Ovary (tissue), 10 donors: ENCODE measurements at places on chromosomes 13 and 19. TPM values are rescaled to one million over a fixed set of nuclear protein-coding genes. Genes with fewer than 3 reads are reported as not detected.

The ANGPTL8 gene
- total RNA-seq = not detected

The TMEM147 gene
- total RNA-seq = 61.4 TPM

The ZNF534 gene
- 0.25 TPM for total RNA-seq

The CEP89 gene
- 28.3 TPM for total RNA-seq

The COL4A1 gene
- 101 TPM for total RNA-seq

The ZNF708 gene
- total RNA-seq = 46.5 TPM

The JSRP1 gene
- not detected for total RNA-seq

- DNase-seq = no peak
- H3K27ac ChIP-seq = no peak overlapping the region
- H3K36me3 ChIP-seq = no peaks in the 10 kb centered on the region
- no peaks in the 10 kb centered on the region for H3K27me3 ChIP-seq
Measured at GRCh38 chr13:55937180-55937579, 1203.5 kb upstream of the PRR20A start.

GRCh38 chr13:35127466-35127865, 185.4 kb downstream of the NBEA start:
- H3K36me3 ChIP-seq = no peaks in the 10 kb centered on the region
- no peak overlapping the region for H3K4me3 ChIP-seq
- no peaks in the 10 kb centered on the region for H3K4me1 ChIP-seq
- DNase-seq = no peak
- no peaks in the 10 kb centered on the region for H3K27me3 ChIP-seq

DNA sequence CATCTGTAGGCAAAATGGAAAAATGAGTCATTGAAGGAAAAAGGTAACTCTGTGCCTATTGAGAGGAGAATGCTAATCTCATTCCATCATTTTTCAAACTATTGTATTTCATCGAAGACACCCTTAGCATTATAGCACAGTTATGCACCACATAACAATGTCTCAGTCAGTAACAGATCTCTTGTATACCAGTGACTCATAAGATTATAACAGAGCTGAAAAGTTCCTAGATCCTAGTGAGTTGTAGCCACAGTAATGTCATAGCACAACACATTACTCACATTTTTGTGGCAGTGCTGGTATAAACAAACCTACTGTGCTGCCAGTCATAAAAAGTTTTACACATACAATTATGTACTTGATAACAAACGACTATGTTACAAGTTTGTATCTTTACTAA, 1077.6 kb downstream of the DIAPH3 start:
- H3K4me1 ChIP-seq = no peaks in the 10 kb centered on the region
- H3K36me3 ChIP-seq = no peaks in the 10 kb centered on the region
- no peak for DNase-seq
- no peaks in the 10 kb centered on the region for H3K27me3 ChIP-seq
- no peak overlapping the region for H3K27ac ChIP-seq

DNA sequence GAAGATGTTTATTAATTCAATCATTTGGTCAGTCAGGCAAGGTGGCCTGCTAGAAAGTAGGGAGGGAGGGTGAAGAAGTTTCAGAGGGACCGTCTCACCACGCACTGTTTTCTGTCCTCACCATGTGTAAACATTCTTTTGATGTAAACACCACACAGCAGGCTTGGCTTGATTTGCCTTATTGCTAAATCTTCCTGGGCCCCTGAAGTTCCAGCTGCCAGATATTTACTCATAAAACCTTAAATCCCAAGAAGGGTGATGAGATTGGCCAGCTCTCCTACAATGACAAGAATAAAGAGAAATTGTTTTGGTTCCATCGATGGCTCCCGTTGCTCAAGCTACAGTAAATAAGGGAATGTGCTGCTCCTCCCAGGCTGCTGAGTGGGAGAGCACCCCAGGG, 198.2 kb upstream of the TMTC4 start:
- no peaks in the 10 kb centered on the region for H3K27me3 ChIP-seq
- DNase-seq = no peak
- no peak overlapping the region for H3K27ac ChIP-seq
- H3K4me3 ChIP-seq = no peak overlapping the region
- no peaks in the 10 kb centered on the region for H3K4me1 ChIP-seq

DNA sequence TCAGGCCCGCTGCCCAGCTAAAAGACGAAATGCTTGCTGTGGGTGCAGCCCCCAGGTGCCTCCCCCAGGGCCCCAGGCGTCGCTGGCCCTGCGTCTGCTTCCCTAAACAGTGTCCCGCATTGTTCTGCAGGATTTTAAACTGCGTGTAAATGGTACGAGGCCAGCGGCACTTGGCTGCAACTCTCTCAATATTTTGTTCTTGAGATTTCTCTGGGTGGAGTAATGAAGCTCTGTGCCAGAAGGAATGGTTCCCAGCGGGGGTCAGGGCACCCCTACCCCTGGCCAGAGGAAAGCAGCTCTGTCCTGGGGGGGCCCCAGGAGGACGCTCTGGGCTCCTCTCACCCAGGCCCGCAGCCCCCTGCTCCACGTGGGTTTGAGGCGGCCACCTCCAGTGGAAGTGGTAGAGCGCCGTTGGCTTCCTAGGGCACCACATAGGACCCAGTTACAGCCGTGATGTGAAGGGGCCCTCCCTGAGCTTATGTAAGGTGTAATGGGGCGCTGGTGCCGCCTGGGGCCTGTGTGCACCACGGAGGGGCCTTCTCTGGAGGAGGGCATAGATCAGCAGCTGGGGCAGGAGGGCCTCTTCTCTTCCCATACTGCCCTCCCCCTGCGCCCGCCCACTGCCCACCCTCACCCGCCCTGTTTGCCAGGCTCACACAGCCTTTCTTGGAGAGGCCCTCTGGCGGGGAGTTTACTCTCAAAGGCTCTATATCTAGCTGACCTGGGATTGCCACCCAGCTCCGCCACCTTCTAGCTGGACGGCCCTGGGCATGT, 19.8 kb downstream of the PAK4 start:
- H3K36me3 ChIP-seq = no peaks in the 10 kb centered on the region
- H3K27me3 ChIP-seq = no peaks in the 10 kb centered on the region
- peaks cover 11% of the 10 kb centered on the region for H3K4me1 ChIP-seq
- H3K27ac ChIP-seq = peak overlapping the region; percentile 67
- no peak for DNase-seq

- H3K27ac ChIP-seq = no peak overlapping the region
- no peaks in the 10 kb centered on the region for H3K36me3 ChIP-seq
- DNase-seq = no peak
- no peaks in the 10 kb centered on the region for H3K4me1 ChIP-seq
- no peak overlapping the region for H3K4me3 ChIP-seq
Measured at GRCh38 chr19:45752639-45753038, 16.4 kb downstream of the SIX5 start.

DNA sequence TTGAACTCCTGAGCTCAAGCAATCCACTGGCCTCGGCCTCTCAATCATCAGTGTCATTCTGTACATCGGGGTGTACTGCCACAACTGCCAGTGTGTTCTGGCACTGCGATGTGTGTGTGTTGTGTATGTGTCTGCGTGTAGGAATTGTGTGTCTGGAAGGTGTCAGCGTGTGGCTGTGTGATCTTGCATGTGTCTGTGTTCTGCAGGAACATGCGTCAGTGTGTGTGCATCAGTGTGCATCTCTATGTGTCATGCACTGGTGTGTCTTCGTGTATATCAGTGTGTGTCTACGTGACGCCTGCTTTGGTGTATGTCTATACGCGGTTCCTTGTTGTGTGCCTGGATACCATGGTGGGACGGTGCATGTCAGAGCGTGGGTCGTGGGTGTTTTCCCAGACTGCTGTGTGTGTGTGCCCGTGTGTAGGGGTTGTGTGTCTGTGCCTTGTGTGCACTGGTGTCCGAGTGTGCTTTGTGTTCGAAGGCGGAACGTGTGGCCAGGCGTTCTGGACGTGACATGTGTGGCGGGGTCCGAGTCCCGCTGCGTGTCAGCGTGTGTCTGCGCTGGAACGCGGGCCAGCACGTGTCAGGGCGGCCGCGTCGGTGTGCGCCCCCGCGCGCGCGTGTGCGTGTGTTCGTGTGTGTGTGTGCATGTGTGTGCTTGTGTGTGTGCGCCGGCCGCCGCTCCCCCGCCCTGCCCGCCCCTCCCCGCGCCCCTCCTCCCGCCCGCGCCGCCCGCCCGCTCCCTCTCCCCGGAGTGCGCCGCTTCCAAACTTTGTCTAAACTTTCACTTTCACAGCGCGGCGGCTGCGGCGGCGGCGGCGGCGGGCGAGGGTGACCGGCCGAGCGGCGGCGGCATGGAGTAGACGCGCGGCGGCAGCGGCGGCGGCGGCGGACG, at the start of gene NFIX:
TSS of gene NFIX (plus strand) at position 775 of the 895 bp plus-strand sequence. CDS start 363 bp downstream, outside the sequence.
- H3K27ac ChIP-seq = peak within 1 kb of the TSS; percentile 92
- peaks cover 9% of the 10 kb centered on the region for H3K4me1 ChIP-seq
- H3K27me3 ChIP-seq = no peaks in the 10 kb centered on the region
- peak; percentile 82 for DNase-seq
